ENCODE measurements at places on chromosomes 3 and 15.

- DNase-seq: no peak
Observed at GRCh38 chr15:99137877-99138276, 33.0 kb downstream of the SYNM start.

DNA sequence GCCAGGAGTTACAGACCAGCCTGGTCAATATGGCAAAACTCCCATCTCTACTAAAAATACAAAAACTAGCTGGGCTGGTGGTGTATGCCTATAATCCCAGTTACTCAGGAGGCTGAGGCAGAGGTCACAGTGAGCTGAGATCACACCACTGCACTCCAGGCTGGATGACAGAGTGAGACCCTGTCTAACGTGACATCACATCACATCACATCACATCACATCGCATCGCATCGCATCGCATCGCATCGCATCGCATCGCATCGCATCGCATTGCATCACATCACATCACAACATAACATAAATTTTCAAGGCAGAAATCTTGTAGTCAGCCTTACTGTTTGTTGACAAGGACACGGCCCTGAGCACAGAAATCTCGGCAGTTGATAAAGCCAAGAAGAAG, 44.4 kb downstream of the RBM6 start:
- DNase-seq: no peak

- DNase-seq: no peak
Observed at GRCh38 chr3:189393598-189393997, 221.8 kb downstream of the TPRG1 start.

GRCh38 chr3:57052662-57053061, 7.8 kb upstream of the SPATA12 start:
- no peak for DNase-seq

DNA sequence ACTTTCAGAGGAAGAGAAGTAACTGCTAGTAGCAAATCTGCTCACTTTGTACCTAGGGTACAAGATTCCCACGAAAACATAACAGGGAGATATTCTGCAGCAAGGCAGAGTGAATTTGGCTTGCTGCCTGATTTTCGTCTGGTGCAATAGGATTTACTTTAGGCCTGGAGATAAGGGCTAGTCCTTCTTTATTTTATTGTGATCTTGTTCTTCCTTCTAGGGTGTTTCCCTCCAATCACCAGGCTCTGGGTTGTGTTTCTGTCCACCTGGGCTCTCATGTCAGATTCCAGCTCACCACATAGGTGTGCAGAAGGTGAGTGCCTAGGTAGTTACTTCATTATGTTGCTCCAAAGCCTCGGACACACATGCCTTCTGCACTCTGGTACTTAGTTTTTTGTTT, 211.8 kb upstream of the RGMA start:
- no peak for DNase-seq

- no peak for DNase-seq
Observed at GRCh38 chr3:10774825-10775224, 41.2 kb upstream of the SLC6A11 start.

DNA sequence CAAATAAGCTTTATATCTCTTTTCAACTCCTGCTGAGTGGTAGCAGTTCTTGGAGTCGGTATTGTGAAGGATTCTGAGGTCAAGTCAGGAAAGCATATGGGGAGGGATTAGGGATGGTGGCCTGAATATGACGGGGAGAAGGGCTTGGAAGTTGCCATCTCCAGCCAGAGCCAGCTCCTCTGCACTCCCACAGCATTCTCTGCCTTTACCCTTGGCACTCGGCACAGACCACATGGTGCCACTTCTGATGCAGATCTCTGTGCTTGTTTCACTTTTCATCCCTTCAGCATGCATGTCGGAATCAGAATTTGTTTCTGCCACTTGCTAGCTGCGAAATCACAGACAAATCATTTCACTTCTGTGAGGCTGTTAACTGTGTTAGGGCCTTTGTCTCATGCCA, 52.5 kb downstream of the RAB11A start:
- no peak for DNase-seq

DNA sequence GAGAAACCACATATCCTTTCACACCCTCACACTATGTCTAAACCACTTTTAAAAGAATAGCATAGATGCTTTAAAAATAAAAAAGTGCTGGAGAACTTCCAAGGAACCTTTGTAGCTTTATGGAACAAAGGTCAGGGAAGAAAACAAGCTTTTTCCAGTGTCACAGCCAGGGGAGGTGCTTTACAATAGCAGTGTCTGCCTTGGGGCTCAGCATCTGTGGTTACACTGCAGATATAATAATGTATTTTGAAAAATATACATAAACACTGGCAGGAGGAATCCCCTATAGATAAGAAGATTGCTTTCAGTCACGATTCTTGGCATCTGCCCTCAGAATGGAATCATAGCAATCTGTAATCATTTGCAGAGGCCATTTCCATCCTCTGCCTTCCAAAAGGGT, 362.4 kb upstream of the LRRC3B start:
- DNase-seq: no peak

GRCh38 chr15:75335705-75336355, at the start of gene COMMD4:
Gene COMMD4, plus strand, starts transcription at chr15:75336063. Its CDS starts 27 bp downstream, at chr15:75336090.
- DNase-seq: peak; percentile 95

- DNase-seq: no peak
Observed at GRCh38 chr3:4491855-4492207, 1.3 kb upstream of the ITPR1 start.

DNA sequence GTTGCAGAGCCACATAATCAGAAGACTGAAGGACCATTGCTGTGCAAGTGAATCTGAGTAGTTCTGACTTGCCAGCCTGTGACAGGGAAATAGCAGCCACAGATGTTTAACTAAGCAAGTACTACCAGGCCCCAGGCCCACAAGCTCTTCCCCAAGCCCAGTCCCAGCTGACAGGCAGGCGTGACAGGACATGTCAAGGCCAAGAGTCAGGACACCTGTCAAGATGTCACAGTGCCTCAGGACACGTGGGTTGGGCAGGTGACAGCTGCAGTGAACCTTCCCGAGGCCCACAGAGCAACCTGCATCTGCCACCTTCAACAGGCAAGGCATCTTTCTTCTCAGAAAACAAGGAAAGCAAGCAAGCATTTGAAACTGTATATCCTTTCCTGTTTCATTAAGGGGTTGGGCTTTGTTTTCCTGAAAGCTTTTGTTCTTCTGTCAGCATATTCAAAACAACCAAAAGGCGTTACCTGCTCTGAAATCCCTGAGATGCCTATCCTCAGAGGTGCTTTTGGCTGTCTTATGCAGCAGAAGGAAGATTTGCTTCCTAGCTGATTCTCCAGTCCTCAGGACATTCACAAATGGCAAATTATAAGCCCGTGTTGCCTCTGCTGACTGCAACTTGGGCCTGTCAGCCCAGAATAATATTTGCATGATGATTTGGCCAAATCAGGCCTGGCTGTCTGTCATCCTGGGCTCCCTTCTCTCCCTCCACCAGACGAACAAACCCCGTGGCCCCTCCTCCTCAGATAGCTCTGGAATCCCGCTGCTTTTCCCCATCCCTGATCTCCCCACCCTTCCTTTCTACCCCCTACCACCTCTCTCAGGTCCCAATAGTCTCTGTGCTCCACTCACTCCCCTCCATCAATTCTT, 171.8 kb upstream of the WNT5A start:
- no peak for DNase-seq

GRCh38 chr3:60650171-60650570, 601.1 kb downstream of the FHIT start:
- DNase-seq: no peak

- peak; percentile 32 for DNase-seq
Observed at GRCh38 chr15:90266061-90266431, 574 bp downstream of the NGRN start.

GRCh38 chr3:66520724-66521123, 19.9 kb upstream of the LRIG1 start:
- no peak for DNase-seq

DNA sequence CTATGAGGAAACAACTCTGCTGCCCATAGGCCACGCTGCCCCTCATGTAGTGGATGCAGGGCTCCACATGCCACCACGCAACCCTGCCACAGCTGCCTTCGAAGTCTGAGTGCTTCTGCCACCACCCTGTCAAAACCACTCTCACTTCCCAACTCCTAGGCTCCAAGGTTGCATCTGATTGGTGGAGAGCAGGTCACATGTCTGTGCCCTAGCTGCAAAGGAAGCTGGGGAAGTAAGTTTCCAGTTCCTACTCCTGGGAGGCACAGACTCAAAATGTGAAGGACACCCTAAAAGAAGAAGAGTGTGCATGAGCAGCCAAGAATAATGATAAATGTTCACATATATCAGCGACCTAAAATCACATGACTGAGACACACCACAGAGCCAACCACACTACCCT, 31.9 kb upstream of the TICRR start:
- no peak for DNase-seq

GRCh38 chr3:127035677-127036076, 52.8 kb downstream of the PLXNA1 start:
- DNase-seq: peak; percentile 94

- DNase-seq: no peak
Observed at GRCh38 chr15:73212424-73212823, 156.3 kb downstream of the HCN4 start.

- DNase-seq: no peak
Observed at GRCh38 chr15:42385206-42385979, 26.1 kb downstream of the CAPN3 start.

DNA sequence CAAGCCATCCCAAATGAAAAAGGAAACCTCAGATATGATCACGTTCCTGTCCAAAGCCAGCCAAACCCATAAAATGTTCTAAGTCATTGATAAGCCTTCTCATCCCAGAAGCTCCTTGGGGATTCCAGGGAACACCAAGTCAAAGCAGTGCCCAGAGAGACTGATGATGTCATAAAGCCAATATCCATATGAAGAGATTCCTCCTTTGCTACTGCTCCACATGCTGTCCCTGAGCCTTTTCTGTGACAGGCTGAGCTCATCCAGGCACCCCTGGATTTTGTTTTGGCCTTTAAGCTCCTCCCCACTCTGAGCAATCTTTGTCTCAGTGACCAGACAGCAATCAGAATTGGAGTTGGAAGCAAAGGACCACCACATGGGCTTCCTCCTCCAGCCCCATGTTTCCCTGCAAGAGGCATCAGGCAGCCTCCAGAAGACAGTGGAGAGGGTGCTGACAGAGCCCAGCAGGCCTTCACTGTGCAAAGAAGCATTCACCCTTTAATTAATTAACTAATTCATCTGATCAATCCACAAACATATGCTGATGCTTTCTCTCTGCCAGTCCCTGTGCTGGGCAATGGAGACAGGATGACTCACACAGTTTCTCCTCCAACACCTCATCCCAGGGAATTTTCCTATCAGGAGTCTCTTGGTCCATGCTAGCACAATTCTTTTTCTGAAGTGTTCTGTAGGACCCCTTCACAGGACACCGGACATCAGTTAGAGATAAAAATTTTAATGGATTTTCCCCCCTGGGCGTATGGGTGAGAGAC, 25.0 kb downstream of the MEX3B start:
- DNase-seq: no peak

DNA sequence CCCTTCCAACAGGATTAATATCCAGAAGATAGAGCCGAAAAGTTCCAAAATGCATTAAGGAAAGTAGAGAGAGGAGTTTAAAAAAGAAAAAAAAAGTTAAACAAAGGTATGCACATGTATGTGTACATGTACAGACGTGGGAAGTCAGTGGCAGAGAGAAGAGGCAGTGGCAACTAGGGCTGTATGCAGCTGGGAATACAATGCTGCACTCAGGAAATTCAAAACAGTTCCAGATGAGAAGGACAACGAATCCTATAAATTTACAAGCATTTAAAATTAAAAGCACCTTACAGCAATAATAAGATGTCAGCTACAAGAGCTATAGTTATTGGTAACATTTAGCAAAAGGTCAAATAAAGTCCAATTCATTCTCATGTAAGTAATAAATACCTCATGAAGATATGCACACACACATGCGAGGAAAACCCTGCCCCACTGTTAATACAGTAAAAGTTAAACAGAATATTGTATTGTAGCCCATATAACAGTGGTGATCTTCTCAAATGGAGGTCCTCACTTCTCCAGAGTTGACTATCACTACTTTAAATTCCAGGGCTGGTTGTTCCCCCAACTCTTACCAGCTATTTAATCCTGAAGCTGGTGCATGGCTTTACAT, 18.2 kb downstream of the MRPL3 start:
- no peak for DNase-seq

DNA sequence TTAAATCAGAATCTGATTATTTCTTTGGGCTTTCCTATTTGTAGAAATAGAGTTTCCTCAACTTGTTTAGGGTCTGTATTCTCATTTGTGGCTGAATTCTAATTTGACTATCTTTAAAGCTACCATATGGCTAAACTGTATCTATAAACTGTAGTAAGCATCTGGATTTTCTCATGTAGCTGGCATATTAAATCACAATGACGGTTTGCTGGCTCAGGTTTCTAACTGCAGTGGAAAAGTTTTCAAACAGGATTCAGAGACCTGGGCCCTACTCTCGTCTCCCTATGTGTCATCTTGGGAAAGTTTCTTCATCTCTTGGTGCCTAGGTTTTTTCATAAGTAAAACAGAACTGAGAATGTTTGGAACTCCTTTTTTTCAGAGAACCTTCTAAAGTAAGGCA, 68.3 kb downstream of the GALK2 start:
- DNase-seq: peak; percentile 27

DNA sequence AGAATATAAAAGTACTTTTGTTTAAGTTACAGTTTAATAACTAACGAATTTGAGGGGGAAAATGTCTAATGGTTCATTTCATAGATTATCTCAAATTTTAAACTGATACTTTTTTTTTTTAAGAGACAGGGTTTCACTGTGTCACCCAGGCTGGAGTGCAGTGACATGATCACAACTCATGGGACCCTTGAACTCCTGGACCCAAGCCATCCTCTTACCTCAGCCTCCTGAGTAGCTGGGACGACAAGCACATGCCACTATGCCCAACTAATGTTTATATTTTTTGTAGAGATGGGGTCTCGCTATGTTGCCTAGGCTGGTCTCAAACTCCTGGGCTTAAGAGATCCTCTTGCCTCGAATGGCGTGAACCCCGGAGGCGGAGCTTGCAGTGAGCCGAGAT, 16.5 kb downstream of the LRRC58 start:
- DNase-seq: no peak

DNA sequence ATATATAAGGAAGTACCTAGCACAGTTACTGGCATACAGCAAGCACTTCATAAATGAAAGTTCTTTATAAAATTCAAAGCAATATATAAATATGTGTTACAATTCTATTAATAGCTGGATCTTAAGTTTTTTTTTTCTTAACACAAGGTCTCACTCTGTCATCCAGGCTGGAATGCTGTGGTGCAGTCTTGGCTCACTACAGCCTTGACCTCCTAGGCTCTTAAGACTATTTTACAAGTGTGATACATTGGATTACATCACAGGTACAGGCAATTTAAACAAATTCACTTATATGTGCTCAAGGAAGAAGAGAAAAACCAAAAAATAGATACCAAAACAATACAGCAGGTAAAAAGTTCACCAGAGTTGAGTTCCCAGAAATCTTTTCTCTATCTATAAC, 60.6 kb downstream of the ZNF280D start:
- DNase-seq: peak; percentile 19

GRCh38 chr3:122681974-122682409, 1.4 kb downstream of the PARP14 start:
- DNase-seq: no peak

All from adrenal gland (tissue), 19 donors.